Inflammatory macrophage treated with lipopolysaccharide for 1 hour (primary cell): ENCODE measurements at places on chromosomes 2 and 18.

DNA sequence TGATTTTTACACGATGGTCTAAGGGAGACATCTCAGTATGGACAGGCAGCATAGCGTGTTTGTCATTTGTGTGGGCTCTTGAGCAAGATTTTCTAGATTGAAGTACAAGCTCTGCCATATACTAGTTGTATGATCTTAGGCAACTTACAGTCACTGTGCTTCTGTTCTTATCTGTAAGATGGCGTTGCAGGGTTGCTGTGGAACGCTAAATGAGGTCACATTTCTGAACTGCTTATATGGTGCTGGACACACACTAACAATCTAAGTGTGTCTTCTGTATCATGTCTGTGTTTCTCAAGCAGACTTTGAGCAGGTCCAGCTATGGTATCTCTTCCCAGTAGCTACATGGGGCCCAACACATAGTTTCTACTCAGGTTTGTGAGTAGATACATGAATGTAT lies 29.2 kb downstream of the PARD3B start:
- no peak for DNase-seq

GRCh38 chr18:3044931-3045698 lies 32.2 kb upstream of the LPIN2 start:
- DNase-seq = peak; percentile 45

DNA sequence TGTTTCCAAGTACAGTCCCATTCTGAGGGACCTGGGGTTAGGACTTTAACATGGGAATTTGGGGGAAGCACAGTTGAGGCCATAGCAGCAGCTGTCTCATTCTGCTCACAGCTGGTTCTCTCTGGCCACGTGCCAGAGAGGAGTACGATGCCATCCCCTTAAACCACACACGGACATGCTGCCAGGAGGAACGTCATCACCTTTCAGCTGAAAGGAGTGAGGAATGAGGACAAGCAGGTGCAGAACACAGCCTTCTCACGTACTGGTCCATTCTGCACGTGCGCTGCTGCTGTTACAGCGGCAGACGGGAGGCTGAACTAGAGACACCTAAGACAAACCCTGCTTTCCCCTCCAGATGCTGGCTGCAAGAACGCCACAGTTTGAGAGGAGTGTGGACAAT lies 33.5 kb downstream of the ODC1 start:
- no peak for DNase-seq

DNA sequence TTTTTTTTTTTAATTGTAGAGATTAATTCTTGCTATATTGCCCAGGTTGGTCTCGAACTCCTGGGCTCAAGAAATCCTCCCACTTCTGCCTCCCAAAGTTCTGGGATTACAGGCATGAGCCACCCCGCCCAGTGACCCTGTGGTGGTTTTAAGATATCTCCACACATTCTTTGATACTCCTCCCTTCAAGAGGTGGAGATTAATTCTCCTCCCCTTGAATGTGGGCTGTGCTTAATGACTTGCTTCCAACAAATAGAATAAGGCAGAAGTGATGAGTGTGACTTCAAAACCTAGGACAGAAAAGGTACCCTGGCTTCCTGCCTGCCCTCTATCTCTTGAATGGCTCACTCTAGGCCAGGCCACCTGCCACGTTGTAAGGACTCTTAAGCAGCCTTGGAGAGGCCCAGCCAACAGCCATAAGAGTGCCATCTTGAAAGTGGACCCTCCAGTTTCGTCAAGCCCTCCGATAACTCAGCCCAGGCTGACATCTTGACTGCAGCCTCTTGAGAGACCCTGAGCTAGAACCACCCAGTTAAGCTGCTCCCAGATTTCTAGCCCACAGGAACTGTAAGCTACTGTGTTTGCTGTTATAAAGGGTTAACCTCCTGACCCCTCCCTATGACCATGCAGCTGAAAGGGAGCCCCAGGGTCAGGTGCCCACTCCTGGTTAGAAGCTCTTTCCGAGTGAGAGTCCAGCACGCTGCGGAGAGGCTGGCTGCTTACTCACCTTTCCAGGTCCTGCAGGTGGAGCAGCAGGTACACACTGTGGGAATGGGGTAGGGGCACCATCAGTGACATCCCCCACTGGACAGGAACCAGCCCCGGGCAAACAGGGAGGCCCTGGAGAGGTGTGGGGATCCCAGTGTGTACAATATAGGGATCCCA lies 27.6 kb downstream of the MRPL35 start:
- DNase-seq = no peak

DNA sequence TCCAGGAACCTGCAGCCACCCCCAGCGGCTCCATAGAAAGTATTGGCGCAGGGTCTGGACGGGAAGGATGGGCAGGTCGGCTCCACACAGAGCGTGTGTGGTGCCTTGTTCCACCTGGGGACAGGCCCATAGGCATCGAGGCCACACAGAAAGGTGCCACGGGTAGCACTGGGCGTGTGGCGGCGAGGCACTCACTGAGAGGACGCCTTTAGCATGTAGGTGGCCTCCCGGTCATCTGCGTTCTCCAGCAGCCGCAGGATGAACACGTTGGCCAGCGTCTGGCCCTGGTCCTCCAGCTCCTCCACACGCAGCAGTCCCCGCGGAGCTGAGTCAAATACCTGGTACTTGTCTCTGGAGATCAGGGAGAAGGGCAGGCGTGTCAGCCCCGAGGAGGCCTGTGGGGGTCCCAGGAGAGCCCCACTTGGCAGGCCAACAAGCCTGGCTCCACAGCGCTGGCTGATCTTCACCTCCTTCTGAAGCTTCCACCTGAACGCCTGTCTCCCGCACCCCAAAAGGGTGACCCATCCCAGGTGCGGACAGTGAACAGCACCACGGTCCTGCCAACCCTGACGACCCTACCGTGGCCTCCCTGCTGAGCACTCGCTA lies 13.2 kb downstream of the SNORC start:
- no peak for DNase-seq

GRCh38 chr2:55672630-55673029 lies 21.0 kb downstream of the PNPT1 start:
- DNase-seq = no peak

DNA sequence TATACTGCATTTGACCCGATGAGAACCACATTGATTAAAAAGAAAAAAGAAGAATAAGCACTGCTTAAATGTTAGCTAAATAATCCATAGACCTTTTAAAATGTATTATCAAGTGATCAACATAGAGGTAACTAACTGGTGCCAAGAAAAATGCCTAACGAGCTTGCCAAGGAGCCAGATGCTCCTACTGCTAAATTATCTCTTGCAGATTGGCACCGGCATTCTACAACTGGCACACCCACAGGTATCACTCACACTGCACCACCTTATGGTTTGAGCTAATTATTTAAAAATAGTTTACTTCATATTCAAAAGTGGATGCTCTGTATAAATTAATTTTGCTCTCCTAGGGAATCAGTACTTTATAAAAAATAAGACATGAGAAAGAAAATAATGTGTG lies 341.6 kb upstream of the CDH7 start:
- DNase-seq = no peak

DNA sequence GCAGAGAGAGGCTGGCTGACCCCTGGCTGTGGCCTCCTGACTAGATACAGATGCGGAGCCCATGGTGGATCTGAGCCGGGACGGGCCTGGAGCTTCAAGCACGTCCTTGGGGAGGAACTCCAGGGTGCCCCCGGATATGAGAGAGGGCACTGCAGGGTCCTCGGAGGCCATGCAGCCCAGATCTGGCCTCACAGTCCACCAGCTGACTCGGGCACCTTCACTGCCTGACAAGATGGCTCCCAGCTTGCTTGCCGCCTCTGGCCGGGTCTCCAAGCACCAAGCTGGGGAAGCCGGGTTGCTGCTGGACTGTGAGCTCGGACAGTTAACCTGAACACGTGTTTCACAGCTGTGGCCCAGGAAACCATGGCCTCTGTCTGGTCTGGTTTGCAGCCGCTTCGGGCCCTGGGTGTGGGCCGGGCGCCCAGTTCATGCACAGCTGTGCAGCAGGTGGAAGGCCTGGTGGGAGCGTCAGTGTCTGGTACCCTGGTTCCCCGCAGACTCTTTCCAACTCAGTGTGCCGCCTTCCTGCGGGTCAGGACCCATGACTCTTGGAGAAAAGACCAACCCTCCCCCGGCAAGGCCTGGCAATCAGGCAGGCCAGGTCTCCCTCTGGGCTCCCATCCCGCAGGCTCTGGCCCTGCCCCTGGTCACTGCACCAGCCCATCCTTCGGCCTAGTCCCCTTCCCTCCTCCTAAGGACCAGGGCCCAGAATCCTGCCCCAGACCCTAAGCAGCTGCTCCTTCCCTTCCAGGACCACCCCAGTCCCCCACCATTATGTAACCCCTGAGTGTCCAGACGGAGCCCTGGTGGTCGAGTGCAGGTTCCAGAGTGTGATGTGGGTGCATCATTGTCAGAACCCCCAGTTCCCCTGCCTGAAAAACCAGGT lies 74.6 kb upstream of the OTOS start:
- DNase-seq = no peak

- no peak for DNase-seq
Measured at GRCh38 chr2:98298683-98299164, 47.5 kb upstream of the CNGA3 start.

- DNase-seq = no peak
Measured at GRCh38 chr2:29789911-29790485, 131.4 kb downstream of the ALK start.

- peak; percentile 31 for DNase-seq
Measured at GRCh38 chr2:109126501-109126860, 2.5 kb upstream of the SH3RF3 start.

- DNase-seq = no peak
Measured at GRCh38 chr18:25592804-25593360, 240.9 kb upstream of the ZNF521 start.

- DNase-seq = no peak
Measured at GRCh38 chr18:35122586-35123224, 81.5 kb downstream of the MAPRE2 start.

- DNase-seq = peak; percentile 23
Measured at GRCh38 chr2:85852937-85853498, 35.8 kb downstream of the ST3GAL5 start.
